ENCODE measurements at places on chromosomes 4 and X. TPM values are rescaled to one million over a fixed set of nuclear protein-coding genes. Genes with fewer than 3 reads are reported as not detected.

Gene MAB21L2
- under 0.01 TPM for total RNA-seq

Gene ALAS2
- not detected for total RNA-seq

Gene GPC3
- 39.1 TPM for total RNA-seq

Gene ACE2
- not detected for total RNA-seq

Gene FGF16
- 1.6 TPM for total RNA-seq

Gene ARHGEF9
- total RNA-seq: 5.3 TPM

Gene DUSP21
- not detected for total RNA-seq

Data from pericardium fibroblast (primary cell).